ENCODE measurements at places on chromosomes 11 and 22.

DNA sequence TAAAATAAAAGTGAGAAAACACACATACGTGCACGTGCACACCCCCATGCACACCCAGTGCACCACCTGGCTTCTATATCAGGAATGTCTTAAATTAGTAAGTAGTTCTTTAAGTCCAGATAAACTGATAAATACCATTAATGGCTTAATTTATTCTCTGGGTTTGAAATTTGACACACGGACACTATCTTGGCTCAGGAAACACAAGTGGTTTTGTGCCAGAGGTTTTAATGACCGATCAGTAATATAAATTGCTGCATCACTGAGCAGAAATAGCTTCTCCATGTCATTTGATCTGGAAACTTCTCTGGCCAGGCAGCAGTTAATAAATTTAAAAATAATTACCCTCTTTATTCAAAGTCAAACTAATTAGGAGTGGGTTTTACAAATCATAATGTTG is 101.5 kb upstream of the NNMT start:
- no peak for DNase-seq

GRCh38 chr22:50314455-50315288 is 7.2 kb upstream of the PLXNB2 start:
- DNase-seq, result no peak

DNA sequence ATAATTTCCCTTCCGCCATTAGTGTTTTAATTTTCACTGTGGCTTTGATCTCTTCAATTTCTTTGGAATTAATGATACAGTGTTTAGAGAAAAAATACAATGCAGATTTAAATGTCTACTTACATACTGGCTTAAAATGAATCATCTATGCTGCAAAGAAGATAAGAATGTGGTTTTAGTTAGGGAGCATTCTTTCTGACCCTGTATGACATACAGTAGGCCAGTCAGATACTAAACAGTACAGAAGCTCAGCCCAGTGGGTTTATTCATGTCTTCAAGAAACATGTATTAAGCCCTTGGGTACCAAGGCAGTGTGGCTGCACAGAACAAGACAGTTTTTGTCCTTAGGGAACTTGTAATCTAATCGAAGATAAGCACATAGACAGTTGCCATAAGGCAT is 268.8 kb downstream of the DDX10 start:
- no peak for DNase-seq

DNA sequence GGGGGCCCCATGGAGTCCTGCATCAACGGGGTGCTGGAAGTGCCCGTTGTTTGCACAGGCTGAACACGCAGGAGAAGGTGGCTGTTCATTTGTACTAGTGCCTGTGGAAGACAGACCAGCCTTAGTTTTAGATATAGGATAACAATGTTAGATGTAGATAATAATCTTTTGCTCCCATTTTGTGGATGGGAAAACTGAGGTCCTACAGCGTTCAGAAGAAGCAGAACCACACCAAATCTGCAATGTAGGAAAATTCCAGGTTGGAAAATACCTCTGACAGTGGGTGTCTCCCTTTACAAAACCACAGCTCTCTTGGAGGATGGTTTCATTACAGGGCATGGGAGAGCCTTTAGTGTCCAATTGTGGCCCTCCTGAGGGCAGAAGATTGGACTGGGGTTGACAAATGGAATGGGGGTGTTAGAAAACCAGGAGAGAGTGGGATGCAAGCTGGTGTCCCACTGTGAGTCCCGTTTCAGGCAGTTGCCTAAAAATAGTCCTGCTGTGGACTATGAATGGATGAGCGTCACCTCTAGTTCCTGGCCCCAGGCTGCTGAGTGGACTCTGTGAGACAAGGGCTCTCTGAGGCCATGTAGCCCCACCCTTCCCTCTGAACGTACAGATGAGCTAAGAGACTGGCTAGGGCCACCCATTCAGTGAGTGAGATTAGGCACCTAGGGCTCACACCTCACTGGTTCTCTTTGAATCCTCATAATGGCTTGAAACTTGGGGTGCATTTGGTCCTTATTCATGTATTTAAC is 508.8 kb downstream of the MN1 start:
- DNase-seq, result no peak

DNA sequence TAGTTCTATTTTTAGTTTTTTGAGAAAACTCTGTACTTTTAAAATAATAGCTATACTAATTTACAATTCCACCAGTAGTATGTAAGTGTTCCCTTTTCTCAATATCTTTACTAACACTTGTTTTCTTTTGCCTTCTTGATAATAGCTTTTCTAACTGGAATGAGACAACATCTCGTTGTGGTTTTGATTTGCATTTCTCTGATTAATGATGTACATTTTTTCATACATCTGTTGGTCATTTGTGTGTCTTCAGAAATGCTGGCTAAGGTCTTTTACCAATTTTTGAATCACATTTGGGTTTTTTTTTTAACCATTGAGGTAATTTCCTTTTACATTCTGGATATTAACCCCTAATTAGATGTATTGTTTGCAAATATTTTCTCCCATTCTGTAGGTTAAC is 258.9 kb downstream of the DYNC2H1 start:
- DNase-seq, result no peak

GRCh38 chr22:50542416-50542927 is 3.2 kb upstream of the KLHDC7B start:
- DNase-seq, result no peak

DNA sequence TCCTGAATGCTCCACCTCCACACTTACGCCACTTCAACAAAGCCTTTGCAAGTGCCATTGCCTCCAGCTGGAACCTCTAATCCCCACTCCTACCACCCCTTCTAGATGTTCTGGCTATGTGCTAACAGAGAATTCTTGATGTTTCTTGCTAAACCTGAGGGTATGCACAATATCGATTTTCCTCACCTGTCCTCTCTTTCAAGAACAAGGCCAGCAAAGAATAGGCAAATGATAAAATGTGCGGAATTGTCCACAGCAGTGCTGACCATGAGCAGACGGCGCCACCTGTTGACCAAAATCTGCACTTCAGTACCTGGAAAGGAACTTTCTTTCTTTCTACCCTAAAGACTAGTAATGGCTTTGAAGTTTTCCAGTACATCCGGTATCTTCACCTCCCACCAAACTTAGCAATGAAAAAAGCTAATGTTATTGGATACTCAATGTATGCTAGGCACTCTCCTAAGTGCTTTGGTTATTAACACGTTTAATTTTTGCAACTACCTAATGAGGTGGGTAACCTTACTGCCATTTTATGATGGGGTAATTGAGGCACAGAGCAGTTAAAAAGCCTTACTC is 3.4 kb downstream of the TIMM10 start:
- no peak for DNase-seq

- no peak for DNase-seq
These were observed 555.0 kb downstream of the MN1 start for GRCh38 chr22:27246558-27246957.

GRCh38 chr22:46547179-46547882 is 9.9 kb upstream of the CELSR1 start:
- DNase-seq, result no peak

GRCh38 chr11:33616552-33616951 is 84.1 kb downstream of the C11orf91 start:
- DNase-seq, result no peak

DNA sequence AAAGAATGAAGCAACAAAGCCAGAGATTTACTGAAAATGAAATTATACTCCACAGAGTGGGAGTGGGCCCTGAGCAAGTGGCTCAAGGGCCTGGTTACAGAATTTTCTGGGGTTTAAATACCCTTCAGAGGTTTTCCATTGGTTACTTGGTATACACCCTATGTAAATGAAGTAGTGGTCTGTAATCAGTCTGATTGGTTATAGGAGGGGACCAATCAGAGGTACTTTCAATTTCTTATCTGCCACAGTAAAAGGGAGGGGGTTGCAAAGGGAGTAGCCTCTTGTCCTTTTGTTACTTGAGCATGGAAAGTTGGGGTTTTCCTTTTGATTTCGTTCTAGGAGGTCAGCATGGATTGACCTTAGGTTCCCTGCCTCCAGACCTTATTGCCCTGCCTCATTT is 63.5 kb downstream of the ATM start:
- DNase-seq, result no peak

DNA sequence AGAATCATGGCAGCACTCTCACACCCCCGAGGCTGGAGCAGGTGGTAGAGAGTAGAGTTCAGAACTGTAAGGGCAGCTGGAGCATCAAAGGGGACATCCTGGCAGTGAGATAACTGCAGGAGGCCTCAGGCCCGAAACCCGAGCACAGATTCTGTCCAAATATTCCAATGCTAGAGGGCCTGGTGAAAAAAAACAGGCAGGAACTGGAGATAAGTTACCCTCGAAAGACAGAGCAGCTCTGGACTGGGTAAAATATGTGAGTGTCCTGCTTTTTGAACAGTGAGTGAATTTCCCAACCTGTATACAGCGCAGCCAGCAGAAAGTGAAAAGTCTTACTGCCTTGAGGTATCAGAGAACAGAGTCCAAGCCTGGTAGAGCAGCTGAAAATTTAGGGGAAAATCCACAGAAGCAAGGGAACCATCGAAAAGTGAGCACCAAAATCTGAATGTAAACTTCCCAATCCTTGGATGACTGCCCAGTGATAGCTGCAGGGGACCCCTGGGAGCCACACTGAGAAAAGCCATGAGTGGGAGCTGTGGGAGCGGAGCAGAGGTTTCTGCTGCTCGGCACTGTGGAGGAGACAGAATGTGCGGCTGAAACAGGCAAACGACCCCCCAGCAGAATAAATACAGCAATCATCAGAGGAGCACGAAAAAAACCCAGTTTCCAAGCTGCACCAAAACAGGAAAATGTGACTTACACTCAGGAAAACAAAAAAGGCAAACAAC is 50.6 kb downstream of the WNT11 start:
- DNase-seq, result no peak

DNA sequence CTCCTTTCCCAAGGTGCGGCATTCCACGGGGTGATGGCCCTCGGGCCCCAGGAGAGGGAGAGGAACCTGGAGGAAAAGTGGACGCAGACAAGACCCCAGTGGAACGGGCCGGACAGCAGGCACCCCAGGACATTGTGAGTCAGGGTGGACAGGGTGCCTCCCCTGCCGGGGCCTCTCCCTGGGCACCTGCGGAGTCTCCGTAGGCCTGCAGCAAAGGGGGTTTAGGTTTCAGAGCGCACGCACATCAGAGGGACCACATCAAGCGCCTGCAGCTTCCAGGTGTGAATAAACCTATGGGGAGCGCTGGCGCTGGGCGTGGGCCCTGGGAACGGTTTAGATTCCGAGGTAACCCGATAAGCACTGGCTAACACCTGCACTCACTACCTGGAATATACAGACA is 22.7 kb upstream of the FGF19 start:
- DNase-seq, result no peak

DNA sequence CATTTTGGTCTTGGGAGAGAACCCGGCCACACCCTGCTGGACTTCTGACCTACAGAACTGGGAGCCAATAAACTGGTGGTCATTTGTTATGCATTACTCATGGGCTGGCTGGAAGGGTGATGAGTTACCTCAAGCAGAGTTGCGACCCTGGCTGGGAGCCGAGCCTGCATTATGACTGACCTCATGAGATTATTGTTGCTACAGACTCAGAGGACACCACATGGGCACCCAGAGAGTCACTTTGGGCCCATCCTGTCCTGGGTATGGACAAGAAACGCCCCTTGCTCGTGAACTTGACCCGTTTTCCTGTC is 531.7 kb downstream of the TBC1D22A start:
- no peak for DNase-seq

DNA sequence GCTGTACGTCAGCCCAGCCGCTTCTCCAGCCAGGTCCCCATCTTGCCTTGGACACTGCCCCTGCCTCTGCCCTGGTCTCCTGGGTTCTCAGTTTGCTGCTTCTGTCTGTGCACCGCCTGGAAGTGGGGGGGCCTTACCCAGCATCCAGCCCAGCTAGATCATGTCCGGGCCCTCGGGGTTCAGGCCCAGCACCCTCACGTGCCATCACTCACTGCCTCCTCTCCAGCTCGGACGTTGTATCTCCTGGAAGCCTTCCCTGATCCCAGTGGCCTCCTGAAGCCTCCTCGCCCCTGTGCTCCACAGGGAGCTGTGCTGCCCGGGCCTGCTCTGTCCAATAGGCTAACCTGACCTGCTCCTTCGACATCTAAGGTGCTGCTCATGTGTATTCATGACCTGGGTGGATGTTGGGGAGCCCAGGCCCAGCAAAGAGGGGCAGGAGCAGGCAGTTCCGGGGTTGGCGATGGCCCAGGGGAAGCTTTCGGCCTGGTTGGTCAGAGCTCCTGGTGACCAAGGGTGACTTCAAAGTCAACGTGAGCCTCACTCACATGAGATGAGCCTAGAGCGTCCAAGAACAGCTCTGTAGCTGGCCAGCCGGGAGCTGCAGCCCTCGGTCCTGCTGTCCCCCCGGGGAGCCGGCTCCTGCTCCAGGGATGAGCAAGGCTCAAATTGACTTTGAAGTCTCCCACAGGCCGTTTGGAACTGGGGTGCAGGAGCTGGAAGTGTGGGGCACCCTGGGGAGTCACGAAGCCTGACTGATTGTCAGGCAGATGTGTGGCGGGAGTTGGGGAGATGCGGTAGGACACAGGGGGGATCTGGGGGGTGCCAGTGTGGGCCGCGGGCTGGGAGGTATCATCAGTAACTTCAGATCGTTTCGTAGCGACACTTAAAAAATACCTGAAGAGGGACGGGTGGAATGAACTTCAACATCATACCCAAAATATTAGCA is 5.2 kb upstream of the ASCL2 start:
- no peak for DNase-seq

GRCh38 chr11:60762851-60763691 is 6.4 kb downstream of the MS4A15 start:
- no peak for DNase-seq

DNA sequence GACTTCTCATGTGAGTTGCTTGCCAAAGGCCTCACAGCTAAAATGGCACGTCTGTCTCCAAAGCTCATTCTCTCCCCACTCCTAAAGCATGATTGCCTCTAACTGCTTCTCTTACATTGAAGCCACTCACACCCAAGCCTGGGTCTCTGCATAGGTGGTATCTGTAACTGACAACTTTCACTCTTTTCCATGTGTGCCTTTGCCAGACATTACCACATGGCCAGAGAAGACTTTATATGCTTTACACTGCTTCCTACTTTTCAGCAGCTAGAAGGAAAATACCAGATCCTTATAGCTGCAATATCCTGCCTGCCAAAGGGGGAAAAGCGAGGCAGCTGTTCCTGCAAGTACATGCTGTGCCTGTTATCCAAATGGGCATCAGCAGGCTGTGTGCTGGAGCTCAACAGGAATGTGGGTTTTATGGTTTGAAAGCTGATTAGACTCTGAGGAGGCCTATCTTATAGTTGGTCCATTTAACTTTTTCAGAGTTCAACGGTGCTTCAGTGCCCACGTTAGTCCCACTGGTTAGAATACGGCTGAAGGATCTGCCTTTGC is 547.1 kb downstream of the RAB38 start:
- DNase-seq, result no peak

DNA sequence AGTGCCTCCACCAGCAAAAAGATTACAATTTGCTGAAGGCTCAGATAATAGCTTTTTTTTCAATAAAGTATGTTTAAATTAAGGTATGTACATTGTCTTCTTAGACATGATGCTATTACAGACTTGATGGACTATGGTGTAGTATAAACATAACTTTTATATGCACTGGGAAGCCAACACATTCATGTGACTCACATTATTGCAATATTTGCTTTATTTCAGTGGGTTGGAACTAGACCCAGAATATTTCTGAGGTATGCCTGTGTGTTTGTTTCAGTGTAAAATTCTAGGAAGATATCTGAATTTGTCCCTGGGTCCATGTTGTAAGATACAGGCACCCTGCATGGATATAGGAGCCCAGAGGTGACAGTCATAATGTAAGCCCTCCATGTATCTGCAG is 120.0 kb upstream of the BDNF start:
- no peak for DNase-seq

- no peak for DNase-seq
These were observed 12.9 kb upstream of the ARHGAP42 start for GRCh38 chr11:100674212-100674611.
